Activated naive CD8-positive, alpha-beta T cell treated with anti-CD3 and anti-CD28 coated beads, Interleukin-2, amount 10 ng/mL, durations not matched to agents 7 days and 5 days (primary cell): ENCODE measurements at places on chromosomes 6 and 20. TPM values are rescaled to one million over a fixed set of nuclear protein-coding genes. Genes with fewer than 3 reads are reported as not detected.

Gene PAX1
- not detected for total RNA-seq

Gene PCMTD2
- total RNA-seq, result 74.5 TPM

Gene LHFPL5
- not detected for total RNA-seq

Gene BPIFB2
- not detected for total RNA-seq

Gene E2F1
- 68.4 TPM for total RNA-seq

Gene FOXS1
- not detected for total RNA-seq

Gene KCNK16
- total RNA-seq, result not detected

Gene PARD6B
- 6.1 TPM for total RNA-seq

Gene PTCHD4
- not detected for total RNA-seq

Gene EFCAB8
- total RNA-seq, result 0.77 TPM

Gene ZNF311
- 0.47 TPM for total RNA-seq

Gene TGM3
- not detected for total RNA-seq

Gene SEMG2
- total RNA-seq, result not detected

Gene MYBL2
- total RNA-seq, result 72.6 TPM

Gene HLA-C
- total RNA-seq, result 1,328 TPM

Gene RARS2
- total RNA-seq, result 25.4 TPM

Gene RAET1L
- total RNA-seq, result not detected

Gene EPHA7
- not detected for total RNA-seq

Gene ULBP3
- total RNA-seq, result 1.6 TPM

- no peak for DNase-seq
Measured at GRCh38 chr6:125354649-125355048, 52.9 kb upstream of the HDDC2 start.

- DNase-seq, result no peak
Measured at GRCh38 chr6:112033791-112034615, 19.9 kb upstream of the CCN6 start.

GRCh38 chr6:33711140-33712129 is at the start of gene UQCC2:
TSS of gene UQCC2 (minus strand) at chr6:33711700. CDS start at chr6:33711686, 14 bp downstream.
- peak; percentile 97 for DNase-seq

- DNase-seq, result no peak
Measured at GRCh38 chr6:145626857-145627256, 108.5 kb downstream of the EPM2A start.

DNA sequence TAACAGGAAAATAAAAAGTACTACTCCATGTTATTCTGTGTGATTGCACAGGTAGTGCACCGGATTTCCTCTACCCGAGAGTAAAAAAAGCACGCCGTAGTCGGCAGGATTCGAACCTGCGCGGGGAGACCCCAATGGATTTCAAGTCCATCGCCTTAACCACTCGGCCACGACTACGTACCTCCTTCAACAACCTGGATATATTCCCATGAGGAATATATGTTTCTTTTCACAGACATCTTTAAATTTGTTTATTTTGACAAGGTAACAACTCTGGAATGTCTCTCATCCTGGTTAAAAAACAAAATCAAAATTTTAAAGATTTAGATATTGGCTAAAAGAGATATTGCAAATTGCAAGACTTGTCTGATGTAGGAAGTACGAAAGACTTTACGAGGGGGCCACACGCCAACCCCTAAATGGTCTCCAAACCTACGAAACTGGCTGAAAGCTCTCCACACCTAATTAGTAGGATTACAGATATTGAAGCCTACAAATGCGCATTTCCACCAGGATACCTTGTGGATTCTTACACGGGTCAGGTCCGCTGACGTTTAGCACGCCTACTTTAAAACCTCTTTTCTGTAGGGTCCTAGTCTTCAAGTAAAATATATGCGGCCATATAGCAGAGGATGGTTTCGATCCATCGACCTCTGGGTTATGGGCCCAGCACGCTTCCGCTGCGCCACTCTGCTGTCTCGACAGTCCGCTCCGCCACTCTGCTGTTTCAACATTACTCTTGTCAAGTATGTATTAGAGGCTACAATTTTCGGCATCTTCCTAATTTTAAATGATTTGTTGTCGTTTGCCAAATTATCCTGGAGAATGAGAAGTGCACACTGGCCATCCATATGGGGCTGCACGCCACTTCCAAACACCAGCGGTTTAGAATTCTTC is 52.2 kb upstream of the BTN3A2 start:
- peak; percentile 76 for DNase-seq

DNA sequence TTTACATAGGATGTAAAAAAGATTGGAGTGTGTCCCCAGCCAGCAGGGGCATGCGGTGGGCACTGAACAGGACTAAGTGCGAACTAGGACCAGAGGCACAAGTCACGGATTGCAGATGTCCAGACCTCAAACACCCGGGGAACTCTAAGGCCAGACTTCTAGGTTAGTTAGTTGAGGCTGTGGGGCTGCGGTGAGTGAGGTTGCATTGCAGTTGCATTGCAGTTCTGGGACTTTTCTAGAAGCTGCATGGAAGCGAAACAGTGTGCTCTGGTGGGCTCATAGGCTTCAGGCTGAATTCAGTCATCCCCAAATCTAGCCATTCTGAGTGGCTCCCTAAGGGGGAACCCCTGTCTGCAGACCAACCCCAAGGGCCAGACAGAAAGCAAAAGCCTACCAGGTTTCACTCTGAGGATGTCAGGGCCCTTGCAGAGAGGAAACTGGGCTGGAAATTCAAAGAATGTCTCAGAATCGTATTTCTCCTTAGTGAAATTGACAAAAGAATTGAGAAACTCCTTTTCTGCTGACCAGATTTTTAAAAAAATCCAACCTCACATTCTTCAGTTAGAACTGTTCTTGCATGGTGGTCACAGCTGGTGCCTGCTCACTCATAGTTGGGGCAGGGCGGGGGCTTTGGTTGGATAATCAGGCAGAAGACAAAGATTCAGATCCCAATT is 182.8 kb downstream of the ZDHHC14 start:
- no peak for DNase-seq

GRCh38 chr6:141610741-141611140 is 522.0 kb upstream of the GJE1 start:
- no peak for DNase-seq

DNA sequence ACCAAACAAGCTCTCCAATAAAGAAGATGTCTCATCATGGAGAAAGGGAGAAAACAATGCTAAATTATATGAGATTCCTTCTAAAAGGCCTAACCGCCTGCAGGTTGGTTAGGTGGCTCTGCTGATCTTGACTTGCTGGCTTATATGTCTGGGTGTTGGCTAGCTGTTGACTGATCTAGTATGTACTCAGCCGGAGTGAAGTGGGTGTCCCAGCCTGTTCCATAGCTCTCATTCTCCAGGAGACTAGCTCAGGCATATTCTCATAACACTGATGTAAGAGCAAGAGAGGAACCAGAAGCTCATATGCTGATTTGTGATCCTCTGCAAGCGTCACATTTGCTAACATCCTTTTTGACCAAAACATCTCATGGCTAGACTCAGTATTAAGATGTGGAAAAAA is 473.0 kb downstream of the BMP2 start:
- DNase-seq, result no peak

- DNase-seq, result no peak
Measured at GRCh38 chr20:37326666-37327065, 19.3 kb upstream of the SRC start.

- no peak for DNase-seq
Measured at GRCh38 chr6:166245148-166245547, 63.0 kb downstream of the PRR18 start.

DNA sequence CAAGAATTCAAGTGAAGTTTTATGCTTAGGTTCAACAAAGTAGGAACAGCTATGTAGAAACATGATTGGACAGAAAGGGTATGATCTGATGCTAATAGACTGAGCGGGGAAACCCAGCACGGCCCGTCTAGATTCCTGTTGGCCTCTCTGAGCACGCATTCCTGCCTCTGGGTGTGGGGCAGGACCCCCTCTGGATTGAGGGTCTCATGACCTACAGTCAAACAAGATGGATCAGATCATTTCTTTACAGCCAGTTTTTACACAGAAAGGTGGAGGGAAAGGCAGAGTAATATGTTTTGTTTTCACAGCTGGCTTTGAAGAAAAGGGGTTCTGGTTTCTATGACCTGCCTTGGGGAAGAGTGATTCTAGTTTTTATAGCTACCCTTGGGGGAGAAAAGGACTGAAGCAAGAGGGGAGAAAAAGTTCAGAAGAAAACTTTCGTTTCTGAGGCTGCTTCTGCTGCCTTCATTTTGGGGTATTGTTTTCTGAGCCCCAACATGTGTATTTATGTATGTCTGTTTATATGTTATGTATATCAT is 99.6 kb upstream of the SLC22A16 start:
- DNase-seq, result no peak

DNA sequence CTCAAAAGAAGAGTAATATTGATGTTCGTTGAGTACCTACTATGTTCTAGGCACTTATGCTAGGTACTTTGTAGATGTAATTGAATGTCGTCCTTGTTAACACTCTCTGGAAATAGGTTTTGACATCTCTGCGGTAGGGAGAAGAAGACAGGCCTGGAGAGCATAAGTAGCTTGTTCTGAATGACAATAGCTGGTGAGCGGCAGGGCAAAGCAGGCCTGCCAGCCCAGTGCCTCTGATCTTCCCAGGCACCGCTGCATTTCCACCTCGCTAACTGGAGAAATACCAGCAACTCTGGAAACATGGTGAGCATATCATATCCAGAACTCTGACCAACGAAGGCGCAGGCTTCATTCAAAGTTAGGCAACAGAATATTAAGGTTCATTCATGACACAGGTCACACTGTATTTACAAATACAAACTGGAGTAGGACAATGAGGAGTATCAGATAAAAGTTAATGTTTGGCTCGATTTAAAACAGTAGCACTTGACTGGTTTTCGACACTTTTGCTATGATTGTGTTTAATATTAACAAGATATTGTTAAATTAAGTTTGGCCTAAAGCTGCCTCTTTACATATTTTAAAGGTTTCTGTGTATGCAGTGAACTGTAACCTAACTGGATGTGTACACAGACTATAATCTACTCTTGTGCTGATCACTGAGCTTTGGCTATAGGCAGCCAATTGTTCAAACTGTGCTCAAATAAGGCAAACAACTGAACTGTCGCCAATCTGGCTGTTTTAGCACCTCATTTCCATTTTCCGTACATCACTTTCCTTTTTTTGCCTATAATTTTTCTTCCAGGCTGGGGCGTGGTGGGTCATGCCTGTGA is 54.1 kb downstream of the PPP1R3G start:
- DNase-seq, result no peak

DNA sequence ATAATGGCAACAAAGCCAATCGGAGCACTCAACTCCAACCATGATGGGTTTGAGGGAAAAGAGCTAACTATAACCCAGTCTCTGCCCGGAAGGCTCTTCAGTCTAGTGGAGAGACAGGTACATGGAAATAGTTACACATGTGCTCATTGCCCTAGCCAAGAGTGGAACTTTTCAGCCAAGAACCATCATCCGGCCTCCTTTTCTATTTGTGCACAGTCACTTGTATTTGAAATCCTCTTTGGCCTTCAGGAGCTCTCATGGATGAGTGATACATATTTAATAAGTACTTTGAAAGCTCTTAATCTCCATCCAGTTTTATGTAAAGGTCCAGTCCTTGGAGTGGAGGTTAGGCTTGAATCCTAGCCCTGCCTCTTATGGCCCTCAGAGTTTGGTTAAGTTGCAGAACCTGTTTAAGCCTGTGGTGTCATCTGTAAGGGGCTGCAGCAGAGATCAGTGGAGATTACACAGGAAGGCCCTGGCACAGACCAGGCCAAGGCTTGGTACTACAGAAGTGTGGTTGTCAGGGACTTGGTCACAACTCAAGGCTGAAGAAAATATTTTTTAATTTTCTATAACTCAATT is 72.3 kb upstream of the SMLR1 start:
- DNase-seq, result no peak

GRCh38 chr6:30730601-30731435 is 10.7 kb downstream of the TUBB start:
- peak; percentile 87 for DNase-seq

DNA sequence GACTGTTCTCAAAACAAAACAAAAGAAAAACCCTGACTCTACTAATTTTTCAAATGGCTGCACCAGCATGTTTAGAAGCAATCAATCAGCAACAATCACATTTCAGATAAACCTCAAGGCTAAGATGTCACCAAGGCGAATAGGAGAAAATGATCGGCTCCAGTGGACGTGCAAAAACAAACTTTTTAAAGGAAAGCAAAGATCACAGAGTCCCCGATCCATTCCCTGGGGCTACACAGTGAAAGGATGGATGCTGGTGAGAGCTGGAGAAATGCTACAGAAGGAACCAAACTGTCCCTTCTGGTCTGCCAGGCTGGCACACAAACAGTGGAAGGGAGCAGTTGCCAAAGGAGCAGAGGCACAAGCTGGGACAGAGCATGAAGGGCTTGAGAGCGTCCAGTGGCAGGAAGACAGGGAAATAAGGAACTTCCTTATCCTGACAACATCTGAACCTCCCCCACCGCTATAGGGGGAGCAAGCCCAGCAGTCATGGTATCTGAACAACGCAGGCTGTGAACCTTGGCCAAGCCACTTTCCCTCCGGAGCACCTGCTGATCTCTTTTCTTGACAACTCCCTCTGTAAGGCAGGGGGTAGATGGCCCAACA is 73.7 kb upstream of the HIVEP1 start:
- no peak for DNase-seq

DNA sequence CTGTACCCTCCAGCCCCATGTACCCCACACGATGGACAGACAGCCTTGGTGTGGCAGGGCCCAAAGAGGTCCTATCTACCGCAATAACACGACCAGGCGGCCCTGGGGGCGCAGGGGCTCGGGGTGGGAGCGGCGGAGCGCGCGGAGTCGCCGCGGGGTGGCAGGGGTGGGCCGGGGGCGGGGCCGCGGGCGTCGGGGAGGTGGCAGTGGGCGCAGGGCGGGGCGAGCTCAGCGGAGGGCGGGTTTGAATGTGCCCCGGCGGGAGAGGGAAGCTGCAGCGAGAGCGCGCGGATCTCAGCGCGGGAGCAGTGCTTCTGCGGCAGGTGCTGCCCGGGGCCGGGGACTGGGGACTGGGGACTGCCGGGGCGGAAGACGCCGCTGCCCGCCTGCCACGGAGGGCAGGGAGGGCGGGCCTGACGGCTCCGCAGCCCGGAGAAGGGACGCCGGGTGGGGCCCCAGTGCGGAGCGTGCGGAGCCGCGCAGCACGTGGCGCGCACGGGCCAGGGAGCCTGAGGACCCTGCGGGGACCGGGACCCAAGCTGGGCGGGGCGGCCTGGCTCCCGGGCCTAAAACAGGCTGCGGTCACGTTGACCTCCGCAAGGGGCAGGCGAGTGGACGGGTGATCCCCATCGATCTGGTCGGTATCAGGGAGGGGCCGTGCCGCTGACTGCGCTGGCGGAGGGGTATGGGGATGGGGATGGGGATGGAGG is at the start of gene SLC29A1:
Gene SLC29A1 (plus strand): TSS at position 277 of the 710 bp plus-strand sequence. CDS start 3,719 bp downstream, outside the sequence.
- DNase-seq, result peak; percentile 86

DNA sequence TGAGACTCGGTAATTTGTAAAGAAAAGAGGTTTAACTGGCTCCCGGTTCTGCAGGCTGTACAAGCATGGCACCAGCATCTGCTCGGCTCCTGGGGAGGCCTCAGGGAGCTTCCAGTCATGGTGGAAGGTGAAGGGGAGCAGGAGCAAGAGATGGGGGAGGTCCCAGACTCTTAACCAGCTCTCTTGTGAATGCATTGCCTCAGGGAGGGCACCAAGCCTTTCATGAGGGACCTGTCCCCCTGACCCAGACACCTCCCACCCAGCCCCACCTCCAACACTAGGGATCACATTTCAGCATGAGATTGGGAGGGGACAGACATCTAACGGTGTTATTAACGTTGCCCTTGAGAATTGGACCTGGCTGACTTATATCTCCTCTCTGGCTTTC is 68.6 kb downstream of the PTPN1 start:
- DNase-seq, result no peak
